D721Med (cell line): ENCODE measurements at places on chromosomes 2 and 18.

- no peak for DNase-seq
These were observed 27.2 kb downstream of the GALNT14 start for GRCh38 chr2:31110998-31111397.

GRCh38 chr2:129468879-129469278 is 510.6 kb upstream of the RAB6C start:
- no peak for DNase-seq

- no peak for DNase-seq
These were observed 284.9 kb downstream of the C1D start for GRCh38 chr2:67777836-67778429.

DNA sequence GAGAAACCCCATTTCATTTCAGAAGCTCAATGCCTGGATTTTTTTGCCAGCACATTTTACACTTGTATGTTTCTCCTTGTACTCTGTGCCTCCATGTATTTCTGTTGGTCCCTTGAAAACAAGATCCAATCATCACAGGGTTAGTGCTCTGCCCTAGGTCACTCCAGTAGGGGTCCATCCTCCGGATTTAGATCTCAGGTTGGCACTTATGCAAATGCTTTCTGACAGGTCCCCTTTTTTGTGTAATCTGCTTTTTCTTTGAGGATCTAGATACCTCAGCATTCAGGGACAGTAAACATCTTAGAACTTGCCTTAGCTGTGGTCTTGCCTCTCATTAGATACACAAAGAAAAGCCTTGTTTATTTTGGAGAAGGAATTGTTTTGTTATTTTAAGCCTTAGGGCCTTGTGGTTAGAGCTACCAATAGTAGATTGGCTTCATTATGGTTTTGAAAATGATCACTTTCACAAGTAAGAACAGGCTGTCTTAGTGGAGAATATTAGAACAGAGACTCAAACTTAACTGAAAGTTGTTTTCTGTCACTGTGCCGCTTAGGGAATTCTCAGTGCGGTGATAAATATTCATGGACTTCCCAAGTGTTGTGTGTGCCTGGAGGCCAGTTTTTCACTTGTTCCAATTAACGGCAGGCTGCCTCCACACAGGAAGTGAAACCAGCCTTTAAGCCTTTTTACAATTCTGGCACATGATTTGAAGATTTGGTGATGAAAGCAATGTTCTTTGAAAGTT is 7.8 kb downstream of the MERTK start:
- DNase-seq, result no peak

GRCh38 chr2:10742666-10743065 is 21.2 kb downstream of the ATP6V1C2 start:
- no peak for DNase-seq

DNA sequence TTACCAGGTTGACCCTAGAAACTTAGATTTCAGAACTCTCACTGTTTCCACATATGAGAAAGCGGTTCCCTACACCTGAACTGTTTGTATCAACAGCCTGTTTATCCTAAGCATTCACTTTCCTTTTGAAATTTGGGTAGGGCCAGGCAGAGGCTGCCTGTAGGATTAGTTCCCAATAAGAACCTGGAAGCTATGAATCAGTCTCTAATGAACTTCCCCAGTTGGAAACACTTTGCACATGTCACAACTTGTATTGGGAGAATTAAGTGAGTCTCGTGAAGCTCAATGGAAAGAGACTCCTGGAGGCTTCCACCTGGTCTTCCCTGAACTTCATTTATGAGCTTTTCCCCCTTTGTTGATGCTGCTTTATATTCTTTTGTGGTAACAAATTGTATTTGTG is 486.6 kb upstream of the HS6ST1 start:
- DNase-seq, result no peak

DNA sequence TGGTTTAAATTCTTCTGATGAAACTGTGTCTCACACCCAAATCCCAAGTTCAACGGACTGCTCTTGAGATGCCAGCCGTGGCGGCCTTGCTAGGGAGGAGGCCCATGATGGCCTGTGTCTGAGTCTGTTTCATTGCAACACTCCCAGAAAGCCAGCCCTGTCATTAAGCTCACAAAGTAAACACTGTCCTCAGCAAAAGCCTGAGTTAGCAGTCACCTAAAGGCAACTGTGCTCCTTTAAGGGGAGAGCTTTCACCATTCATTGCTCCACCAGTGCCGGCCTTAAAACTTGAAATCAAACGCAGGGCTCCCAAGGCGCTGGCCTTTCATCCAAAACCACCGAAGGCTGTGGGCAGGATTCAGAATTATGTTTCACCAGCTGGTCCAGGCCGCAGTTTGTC is 42.5 kb upstream of the PPP1CB start:
- no peak for DNase-seq

- DNase-seq, result no peak
These were observed 130.7 kb downstream of the ANKRD44 start for GRCh38 chr2:197179744-197180498.

- DNase-seq, result no peak
These were observed 6.1 kb upstream of the LBH start for GRCh38 chr2:30225131-30225762.

GRCh38 chr2:65228263-65228750 is 676 bp downstream of the ACTR2 start:
- DNase-seq, result no peak

- no peak for DNase-seq
These were observed 37.2 kb downstream of the THUMPD2 start for GRCh38 chr2:39741871-39742270.

DNA sequence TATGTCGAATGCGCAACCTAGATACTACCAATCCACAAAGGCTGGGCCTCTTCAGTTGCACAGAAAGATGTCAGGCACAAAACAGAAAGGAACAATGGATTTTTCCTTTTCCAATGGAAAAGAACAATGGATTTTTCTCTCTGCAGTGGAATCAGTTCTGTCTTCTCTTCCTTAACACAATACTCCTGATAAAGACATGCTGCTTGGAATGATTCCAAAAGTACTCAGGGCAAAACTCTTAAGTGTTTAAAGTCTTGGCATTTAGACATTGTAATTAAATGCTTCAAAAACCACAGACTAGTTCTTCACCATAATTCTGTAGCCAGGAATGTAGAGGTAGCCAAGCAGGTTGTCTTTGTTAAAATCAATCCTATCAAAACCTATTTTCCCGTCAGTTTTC is 46.7 kb upstream of the FLACC1 start:
- DNase-seq, result no peak

- no peak for DNase-seq
These were observed 778 bp downstream of the DYNC2LI1 start for GRCh38 chr2:43774617-43775016.

- DNase-seq, result no peak
These were observed 8.8 kb upstream of the ZNF516 start for GRCh38 chr18:76503649-76504386.

DNA sequence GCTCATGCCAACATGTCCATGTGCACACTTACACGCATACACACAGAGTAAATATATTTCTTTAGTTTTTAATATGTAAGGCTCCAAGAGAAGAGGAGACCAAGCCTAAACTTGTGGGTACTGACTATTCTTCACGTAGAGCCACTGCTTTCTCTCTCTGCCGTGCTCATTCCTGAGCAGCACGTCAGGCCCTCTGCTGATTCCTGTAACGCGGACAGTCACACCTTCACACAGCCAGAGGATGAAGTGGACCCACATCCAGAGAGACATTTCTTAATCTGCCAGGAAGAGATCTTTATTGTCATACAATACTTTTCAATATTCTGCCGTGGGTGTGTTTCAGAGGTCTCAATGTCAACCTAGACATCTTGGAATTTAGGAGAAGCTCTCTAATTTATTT is 560.7 kb downstream of the STK39 start:
- no peak for DNase-seq

- DNase-seq, result no peak
These were observed 164.5 kb downstream of the CERS6 start for GRCh38 chr2:168620554-168620953.

- no peak for DNase-seq
These were observed 146.4 kb downstream of the TPO start for GRCh38 chr2:1559589-1560175.

GRCh38 chr2:159584796-159585195 is 31.6 kb downstream of the BAZ2B start:
- DNase-seq, result no peak

- DNase-seq, result no peak
These were observed 29.4 kb downstream of the MAIP1 start for GRCh38 chr2:199984755-199985154.

GRCh38 chr18:34947711-34948125 is 93.5 kb upstream of the MAPRE2 start:
- no peak for DNase-seq

DNA sequence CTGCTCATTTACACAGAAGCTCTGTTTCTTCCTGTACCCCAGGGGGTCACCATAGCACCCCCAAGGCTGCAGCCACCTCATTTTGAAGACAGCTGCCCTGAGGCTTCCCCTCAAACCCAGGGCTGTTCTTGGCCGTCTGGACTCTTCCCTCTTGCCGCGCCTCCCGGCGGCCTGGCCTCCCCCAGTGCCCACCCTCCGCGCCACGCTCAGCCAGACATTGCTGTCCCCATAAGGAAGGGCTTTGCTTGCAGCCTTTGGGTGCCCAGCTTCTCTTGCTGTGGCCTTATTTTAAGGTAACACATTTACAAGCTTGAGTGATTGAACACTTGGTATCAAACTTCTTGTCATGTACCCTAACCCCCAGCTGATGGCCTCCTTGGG is 79.0 kb downstream of the STPG4 start:
- DNase-seq, result no peak

DNA sequence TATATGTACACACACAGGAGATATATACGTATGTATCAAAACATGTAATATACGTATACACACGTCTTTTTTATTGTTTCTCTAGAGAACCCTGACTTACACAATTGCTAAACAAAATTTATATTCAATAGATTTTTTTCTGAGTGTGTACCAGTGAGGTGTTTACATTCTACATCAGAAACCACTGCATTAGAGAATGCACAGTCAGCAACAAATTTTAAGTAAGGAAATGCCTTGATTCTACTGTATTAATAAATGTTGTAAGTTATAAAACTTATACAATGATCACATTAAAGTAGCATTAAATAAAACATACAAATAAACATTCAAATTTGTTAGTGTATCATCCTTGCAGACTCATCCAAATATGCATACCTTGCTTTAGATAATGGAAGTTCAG is 376.4 kb upstream of the FAM98A start:
- DNase-seq, result no peak

DNA sequence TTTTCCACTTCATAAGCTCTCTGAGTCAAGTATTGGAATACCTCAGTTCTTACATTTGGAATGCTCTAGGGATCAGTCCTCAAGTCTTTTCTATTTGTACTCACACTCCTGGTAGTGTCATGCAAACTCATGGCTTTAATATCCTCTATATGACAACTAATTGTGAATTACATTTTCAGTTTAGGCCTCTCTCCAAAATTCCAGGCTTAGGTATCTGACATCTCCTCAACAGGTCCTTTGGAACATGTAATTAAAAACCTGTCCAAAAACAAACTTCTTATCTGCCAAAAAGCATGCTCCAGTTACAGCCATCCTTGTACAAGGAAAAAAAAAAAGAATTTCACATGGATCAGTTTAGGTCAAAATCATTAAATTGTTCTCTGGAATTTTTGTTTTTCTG is 1336.2 kb upstream of the NRXN1 start:
- no peak for DNase-seq

DNA sequence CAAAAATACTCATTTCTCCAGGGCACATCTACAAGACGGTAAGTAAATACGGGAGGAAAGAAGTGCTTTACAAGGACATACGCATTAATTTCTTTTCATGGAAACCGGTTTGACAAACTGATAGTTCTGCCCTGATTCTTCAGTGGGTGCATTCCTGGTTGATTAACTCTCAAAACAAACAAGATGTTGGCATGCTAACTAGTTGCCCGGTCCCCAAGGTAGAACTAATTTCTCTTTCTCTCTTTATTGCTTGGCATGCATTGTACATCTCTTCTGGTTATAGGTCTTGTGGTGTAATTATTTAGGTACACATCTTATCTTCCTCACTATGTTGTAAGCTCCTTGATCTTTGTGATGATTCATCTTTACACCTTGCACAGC is 46.9 kb upstream of the SPATS2L start:
- no peak for DNase-seq
